Chondrocyte (in vitro differentiated cells): ENCODE measurements at places on chromosomes 12 and 14.

GRCh38 chr12:89228491-89228890 is 123.8 kb downstream of the DUSP6 start:
- no peak for DNase-seq

DNA sequence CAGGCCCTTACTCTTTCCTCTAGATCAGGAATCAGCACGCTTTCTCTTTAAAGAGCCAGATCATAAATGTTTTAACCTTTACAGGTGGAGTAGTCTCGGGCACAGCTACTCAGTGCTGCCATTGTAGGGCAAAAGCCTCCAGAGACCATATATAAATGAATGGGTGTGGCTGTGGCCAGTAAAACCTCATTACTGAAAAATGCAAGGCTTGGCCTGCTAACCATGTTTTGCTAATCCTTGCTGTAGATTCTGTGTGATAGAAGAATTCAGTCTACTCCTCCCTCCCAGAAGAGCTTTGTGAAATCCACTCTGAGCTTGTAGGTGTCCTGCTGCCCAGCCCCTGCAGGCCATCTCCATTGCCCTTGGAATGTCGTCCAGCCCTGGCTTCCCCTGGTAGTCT is 58.1 kb downstream of the HSP90AA1 start:
- no peak for DNase-seq

DNA sequence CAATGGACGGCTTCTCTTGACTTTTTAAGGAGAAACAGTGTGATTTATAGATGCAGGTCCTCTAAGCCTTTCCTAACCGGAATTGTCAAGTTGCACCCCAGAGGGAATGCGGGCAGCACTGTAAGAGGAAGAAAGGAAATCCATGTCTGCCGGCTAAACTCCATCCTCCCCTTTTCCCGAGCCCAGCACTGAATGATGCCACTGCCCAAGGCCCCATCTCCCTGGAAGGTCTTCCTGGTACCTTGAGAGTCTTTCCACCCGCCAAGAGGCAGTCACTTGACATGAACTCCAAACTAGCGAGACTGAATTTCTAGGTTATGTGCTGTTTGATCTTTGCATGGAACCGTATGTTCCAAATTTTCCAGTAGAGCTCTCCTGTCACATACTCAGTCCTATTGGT is 313.4 kb upstream of the FKBP4 start:
- no peak for DNase-seq

DNA sequence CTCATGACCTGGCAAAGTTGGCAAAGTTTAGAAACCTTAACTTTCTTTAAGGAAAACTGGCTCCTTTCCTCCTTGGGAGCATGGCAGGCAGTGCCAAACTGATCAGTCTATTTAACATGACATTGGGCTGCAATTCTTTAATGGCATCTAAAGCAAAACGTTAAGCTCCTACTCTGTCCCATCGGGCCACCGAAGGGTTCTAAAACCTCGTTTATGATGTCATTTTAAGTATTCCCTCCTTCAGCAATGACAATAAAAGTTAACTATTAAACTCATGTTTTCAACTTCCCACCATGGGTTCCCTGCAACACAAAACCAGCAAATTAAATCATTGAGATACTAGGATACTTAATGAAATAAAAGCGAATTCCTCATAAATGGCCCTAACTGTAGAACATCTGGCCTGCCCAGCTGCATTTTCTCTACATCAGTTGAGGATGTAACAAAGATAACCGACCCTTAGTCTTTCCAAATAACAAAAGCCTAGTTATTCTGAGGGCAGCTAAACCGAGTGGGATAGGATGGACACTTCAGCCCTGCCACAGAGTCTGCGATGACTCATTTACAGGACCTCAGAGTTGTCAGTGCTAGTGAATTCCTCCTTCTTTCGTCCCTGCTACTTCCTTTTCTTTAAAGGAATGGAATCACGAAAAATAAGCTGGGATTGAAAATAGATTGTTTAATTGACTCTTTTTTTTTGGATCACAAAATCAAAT is 34.5 kb upstream of the RIC8B start:
- no peak for DNase-seq

DNA sequence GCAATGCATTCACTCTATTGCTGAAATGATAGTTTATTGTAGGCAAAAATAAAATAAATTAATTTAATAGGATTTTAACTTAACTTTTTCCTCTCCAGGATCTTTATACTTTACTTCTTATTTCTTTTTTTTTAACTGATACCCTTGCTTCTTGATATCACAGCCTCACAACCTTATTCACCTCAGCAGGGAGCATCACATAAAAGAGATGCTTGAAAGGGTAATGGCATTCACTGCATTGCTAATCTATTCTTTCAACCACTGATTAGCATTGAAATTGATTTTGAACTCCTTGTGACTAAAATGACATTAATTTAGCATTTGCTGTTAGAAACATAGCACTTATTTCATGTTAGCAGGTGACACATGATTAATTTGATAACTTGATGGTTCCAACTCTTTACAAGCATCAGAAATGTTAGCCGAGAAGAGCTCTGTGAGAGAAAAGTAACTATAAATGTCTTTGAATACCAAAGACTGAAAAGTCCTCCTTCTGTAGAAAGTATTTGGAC is 689.5 kb upstream of the MGAT4C start:
- DNase-seq = no peak

GRCh38 chr14:101879529-101880336 is 84.6 kb upstream of the DYNC1H1 start:
- no peak for DNase-seq

GRCh38 chr12:8033153-8034044 is 883 bp downstream of the FOXJ2 start:
- DNase-seq = no peak

DNA sequence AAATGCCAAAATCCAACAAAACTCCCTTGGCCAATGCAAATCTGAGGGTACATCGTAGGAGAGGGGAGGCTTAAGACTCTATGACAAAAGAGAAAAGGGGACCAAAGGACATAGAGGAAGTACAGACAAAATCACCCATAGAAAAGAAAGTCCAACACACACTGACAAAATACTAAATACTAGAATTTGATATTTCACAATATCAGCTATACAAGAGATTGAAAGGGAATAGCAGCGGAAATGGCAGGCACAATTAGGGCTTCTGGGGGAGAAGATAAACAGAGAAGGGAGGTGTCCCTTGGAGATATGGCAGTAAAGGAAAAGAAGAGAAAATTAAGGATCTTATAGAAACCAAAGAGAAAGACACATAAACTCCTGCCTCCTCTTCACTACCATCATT is 29.0 kb downstream of the ATP2B1 start:
- no peak for DNase-seq

- DNase-seq = no peak
These were observed 45.1 kb upstream of the TRAF3 start for GRCh38 chr14:102731871-102732800.

GRCh38 chr12:68508576-68508975 is 102.1 kb upstream of the RAP1B start:
- DNase-seq = no peak

DNA sequence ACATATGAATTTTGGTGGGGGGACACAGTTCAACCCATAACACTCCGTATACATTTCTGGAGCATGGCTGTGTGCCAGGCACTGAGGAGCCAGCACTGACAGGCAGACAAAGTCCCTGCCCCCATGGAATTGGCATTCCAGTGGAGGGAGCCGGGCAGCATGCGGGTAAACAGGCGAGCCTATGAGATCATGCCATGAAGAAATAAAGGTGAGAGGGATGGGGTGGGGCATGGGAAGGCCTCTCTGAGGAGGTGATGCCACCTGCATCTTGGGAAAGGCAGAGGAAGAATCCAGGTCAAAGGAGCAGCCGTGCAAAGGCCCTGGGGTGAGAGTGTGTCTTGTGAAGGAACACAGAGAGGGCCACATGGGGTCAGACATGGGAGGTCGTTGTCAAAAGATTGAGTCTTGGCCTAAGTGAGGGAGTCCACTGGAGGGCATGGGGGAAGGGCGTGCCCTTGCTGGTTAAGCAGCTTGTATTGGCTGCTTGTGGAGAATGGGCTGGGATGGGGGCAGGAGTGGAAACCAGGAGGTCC is 3.6 kb downstream of the OTUB2 start:
- DNase-seq = no peak

DNA sequence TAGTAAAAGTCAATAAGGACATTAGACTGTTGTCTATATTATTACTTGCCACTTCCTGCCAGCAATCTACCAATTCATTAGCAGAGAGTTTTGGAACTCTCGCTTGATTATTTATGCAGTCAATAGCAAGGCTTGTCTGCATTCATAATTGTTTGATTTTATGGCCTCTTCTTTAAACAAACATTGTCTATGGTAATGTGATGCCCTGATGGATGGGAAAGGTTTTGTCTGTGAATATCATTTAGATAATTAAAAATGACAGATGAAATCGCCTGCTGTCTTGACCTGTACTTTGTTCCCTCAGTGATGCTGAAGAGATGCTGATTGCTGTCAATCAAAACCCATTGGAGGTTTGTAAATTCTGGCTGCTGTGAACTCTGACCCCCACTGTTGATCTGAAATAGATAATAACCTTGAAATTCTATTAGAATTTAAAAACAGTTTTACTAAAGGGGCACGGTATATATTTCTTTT is 455.3 kb downstream of the NPAS3 start:
- no peak for DNase-seq

- DNase-seq = no peak
These were observed 9.1 kb downstream of the C12orf76 start for GRCh38 chr12:110039085-110039807.
